ENCODE measurements at places on chromosomes 1 and 21. TPM values are rescaled to one million over a fixed set of nuclear protein-coding genes. Genes with fewer than 3 reads are reported as not detected.

- no peak for DNase-seq
Measured at GRCh38 chr1:111756124-111756513, 418 bp downstream of the DDX20 start.

DNA sequence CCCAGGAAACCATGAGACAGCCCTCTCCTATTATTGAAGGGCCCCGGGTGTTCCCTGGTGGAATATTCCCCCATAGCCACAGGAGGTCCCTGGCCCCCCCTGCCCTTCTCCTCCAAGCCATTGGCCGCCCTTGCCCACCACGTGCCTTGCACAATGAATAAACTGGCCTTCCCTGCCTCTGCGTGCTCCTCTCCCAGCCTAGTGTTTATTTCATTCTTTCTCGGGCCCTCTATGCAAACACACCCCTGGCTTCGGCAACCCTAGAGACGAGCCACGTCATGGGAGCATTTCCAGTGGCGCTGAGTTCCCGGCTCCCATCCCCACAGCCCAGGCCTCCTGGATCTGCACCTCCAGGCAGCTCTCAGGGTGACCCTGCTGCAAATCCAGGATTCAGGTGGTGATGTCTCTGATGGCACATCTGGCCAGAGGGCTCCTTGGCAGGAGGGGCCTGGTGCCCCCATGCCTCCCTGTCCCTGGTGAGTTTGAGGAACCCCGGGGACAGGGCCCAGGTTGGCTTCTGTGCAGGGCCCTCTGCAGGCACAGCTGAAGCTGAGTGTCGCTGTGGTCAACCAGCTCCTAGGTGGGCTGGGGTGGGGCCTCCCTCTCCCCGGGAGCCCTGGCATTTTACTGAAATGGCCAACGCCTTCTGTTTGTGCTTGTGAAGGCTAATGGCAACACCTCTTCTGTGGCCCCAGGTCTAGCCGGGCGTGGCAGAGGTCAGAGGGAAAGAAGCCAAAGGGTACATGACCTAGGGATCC lies 6.2 kb downstream of the KRTAP10-12 start:
- DNase-seq = no peak

Gene TNFSF4
- 2.5 TPM for polyA plus RNA-seq

Gene KRTAP11-1
- not detected for polyA plus RNA-seq

Measured in hindlimb muscle (tissue), 1 donor.